Jurkat, Clone E6-1 (cell line): ENCODE measurements at places on chromosomes 6 and 20.
A peak's percentile ranks its signal among the peaks of the same experiment; 100 is the strongest.

DNA sequence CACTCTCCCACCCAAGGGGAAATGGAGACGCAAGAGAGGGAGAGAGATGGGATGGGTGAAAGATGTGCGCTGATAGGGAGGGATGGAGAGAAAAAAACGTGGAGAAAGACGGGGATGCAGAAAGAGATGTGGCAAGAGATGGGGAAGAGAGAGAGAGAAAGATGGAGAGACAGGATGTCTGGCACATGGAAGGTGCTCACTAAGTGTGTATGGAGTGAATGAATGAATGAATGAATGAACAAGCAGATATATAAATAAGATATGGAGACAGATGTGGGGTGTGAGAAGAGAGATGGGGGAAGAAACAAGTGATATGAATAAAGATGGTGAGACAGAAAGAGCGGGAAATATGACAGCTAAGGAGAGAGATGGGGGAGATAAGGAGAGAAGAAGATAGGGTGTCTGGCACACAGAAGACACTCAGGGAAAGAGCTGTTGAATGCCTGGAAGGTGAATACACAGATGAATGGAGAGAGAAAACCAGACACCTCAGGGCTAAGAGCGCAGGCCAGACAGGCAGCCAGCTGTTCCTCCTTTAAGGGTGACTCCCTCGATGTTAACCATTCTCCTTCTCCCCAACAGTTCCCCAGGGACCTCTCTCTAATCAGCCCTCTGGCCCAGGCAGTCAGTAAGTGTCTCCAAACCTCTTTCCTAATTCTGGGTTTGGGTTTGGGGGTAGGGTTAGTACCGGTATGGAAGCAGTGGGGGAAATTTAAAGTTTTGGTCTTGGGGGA lies 754 bp downstream of the TNF start:
- DNase-seq, result no peak

DNA sequence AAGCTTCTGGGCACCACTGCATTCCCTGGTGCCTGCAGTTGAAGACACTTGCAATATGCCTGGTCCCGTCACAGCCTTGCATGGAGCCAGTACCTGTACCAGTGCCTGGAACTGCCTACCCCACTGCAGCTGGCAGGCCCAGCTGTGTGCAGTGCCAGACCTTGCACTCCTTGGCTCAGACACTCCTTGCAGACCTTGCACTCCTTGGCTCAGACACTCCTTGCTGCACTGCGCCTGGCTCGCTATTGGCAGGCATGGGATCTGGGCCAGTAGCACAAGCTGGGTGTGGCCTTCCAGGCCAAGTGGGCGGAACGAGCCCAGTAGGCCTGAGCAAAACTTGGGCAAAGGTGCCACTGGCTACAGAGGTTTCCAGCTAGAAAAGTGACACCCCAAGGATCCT lies 1189.1 kb downstream of the GRIK2 start:
- no peak for DNase-seq

GRCh38 chr6:108448481-108448880 lies 112.2 kb upstream of the FOXO3 start:
- no peak for DNase-seq

DNA sequence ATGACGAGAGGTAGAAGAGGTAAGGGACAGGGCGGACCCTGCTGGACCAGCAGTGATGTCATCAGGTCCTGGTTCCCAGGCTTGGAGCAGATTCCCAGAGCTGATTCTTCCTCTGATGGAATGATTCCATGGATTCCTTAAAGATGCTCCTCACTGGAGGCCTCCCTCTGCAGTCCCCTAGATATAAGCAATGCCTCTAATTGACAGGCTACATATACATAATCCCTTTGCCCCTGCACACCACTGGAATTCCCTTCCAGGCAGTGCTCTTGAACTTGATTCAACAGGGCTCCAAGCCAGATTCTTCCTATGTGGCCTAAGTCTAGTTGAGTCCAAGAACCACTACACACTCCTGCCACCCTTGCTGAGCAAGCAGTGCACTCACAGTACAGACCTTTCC lies 52.3 kb upstream of the L3MBTL3 start:
- DNase-seq, result no peak

- no peak for DNase-seq
These were observed 186.3 kb downstream of the AKAP7 start for GRCh38 chr6:131321589-131321988.

- no peak for DNase-seq
These were observed 50.3 kb downstream of the AIG1 start for GRCh38 chr6:143110996-143111395.

GRCh38 chr20:10594296-10594868 lies 79.4 kb downstream of the JAG1 start:
- no peak for DNase-seq

- DNase-seq, result no peak
These were observed 89.1 kb downstream of the PLCG1 start for GRCh38 chr20:41226426-41226825.

DNA sequence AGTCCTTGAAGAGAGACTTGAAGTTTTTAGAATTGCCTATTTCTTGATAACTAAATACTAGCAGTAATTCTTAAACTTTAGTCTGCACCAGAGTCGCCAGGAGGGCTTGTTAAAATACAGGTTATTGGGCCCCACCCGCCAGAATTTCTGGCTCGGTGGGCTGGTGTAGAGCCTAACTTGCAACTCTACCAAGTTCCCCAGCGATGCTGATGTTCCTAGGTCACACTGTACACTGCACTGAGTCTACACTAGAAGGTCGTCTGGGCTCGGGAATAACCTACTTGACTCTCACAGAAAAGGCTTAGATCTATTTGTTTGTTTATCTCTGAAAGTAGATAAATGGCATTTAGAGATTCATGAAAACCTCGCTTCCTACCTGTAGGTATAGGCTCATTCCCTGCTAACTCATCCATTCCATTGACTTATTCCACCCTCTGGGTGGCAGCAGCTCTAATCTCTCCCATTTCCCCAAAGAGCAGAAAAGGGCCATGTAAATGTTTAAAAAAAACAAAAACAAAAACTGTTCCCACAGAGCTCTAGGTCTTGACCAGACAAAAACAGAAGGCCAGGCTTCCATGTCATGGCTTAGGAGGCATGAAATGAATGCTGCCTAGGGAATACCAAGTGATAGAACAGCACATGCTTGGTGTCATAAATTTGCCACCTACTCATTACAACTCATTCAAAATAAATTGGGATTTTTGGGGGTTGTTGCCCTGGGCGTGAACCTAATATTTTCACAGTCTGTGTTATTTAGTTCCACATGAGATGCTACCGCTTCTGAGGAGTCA lies 292.1 kb downstream of the ADGB start:
- DNase-seq, result no peak

- no peak for DNase-seq
These were observed 66.6 kb upstream of the FAM184A start for GRCh38 chr6:119145111-119145510.

GRCh38 chr20:40535816-40536215 lies 153.2 kb downstream of the MAFB start:
- no peak for DNase-seq

DNA sequence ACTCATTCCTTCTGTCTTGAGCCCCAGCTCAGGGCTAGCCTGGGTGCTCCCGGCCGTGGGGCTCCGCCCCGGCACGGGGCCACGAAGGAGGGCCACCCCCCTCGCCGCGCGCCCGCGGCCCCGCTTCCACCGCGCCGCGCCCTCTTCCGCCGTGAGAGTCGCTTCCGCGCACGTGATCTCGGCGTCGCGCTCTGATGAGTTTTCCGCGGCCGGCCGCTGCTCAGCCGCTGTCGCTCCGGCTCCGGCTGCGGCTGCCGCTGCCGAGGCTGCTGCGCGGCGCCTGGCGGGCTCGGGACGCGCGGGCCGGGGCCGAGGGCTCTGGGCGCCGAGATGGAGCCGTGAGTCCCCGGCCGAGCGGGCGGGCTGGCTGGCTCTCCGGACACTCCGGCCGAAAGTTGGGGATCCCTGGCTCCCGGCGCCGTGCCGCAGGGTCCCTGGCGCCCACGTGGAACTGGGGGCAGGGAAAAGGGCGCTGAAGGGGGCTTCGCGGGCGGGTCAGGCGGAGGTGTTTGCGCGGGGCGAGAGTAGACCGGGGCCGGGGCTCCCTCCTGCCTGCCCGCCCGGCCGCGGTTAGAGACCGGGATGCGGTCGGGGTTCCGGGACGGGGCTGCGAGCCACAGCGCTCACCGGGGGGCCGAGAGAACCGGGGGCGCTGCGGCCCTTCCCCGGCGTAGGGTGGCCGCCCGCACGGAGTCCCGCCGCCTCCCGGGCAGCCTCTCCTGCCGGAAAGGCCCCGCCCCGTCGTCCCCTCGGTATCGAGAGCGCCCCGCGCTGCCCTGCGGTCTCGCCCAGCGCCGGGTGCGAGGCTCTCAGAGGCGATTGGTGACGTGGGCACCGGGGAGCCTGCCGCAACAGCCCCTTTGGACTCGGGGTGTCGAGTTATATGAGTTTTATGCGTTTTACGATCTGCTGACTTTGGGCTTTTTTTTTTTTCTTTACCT lies at the start of gene TMEM181:
TMEM181 (plus strand) TSS at position 197 of the 941 bp plus-strand sequence; CDS start at position 331, 134 bp downstream.
- DNase-seq, result peak; percentile 72

DNA sequence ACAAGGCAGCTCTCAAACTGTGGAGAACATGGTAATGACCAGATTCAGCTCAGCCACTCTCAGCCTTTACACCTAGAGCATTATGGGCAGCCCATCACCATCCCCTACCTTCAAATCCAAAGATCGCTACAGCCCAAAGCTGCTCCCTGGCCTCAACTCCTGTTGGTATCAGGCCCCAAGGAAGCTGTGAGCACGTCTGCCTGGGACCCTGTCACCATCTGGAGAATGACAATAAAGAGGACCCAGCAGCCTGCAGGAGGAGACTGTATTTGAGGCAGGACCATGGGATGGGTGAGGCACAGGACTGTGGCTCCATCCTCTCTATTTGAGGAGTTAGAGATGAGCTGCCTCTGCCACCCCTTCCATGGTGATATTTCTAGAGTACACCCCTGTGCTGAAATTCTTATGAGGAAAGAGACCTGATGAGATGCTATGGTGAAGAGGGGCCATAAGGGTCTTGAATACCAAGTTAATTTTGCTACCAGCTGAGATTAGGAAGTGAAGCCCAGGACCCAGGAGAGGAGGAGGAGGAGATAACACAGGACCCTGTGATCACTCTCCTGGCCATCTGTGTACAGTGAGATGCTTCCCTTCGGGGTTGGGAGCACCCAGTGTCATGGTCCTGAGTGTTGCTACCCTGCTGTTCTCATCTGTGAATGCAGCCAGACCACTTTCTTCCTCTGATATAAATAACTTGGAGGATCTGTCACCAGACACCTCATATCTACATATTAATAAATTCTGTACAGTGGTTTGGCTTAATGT lies 19.6 kb upstream of the MICB start:
- no peak for DNase-seq
